ENCODE measurements at places on chromosomes 1 and 21.

- no peak for DNase-seq
Observed at GRCh38 chr21:42132183-42132582, 61.1 kb downstream of the UMODL1 start.

DNA sequence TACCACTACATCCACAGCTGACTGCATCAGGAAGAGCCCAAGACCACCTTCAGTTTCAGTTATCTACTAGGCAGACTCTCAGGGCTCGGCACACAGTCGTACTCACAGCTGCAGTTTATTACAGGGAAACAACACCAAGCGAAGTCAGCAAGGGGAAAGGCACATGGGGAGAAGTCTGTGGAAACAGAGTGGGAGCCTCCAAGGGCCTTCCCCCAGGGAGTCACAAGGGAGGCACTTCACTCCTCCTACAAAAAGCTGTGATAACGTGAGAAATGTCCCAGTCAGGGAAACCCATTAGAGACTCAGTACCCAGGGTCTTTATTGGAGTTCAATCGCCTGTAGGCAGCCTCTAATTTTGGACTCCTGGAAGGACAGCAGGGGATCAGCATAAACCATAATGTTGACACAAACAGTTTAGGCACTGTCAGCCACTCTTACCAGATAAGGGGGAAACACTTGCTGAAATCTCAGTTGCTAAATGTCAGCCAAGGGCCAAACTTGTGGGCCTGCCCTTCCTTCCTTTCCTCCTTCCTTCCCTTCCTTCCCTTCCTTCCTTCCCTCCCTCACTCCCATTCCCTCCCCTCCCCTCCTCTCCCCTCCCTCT, 444.0 kb downstream of the SMYD3 start:
- DNase-seq = no peak

DNA sequence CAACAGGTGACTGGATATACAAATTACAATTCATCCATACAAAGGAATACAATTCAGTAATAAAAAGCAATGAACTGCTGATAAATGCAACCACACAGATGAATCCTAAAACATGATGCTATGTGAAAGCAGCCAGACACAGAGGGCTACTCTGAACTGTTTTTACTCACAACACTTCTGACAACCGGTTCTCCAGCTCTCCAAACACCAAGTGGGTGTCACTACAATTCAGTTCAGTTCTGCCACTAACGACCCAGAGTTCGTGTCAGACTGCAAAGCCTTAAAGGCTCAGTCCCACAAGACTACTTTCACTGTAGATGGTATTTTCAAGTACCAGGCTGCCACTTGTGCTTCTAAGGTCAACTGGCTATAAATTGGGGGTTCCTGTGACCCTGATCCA, 119.4 kb downstream of the SLC16A1 start:
- no peak for DNase-seq

GRCh38 chr1:16174886-16175598, 19.2 kb upstream of the EPHA2 start:
- no peak for DNase-seq

DNA sequence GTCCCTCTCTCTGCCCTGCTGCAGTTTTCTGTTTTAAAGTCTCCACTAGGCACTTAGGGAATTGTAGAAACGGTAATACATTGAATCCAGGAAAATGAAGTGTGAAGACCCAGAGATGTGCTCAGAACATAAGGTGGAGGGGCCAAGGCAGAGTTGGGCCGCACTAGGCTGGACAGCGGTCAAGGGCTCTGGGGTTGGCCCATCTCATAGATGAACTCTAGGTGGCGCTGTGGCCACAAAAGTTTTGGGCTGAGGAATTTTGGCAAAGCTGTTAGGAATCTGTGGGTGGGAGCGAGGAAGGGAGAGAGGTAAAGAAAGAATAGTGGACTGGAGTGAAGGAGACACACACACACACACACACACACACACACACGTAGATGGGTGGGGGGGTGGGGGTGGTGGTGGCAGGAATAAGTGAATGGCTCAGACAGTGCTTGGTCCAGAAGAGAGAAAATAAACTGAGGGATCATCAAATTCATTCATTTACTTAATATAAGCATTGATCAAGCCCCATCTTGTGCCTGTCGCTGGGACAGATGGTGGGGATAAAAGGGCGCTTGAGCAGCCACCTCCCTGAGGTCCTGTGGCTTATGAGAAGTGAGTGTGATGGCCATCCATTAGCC, 258.5 kb downstream of the TRABD2B start:
- no peak for DNase-seq

DNA sequence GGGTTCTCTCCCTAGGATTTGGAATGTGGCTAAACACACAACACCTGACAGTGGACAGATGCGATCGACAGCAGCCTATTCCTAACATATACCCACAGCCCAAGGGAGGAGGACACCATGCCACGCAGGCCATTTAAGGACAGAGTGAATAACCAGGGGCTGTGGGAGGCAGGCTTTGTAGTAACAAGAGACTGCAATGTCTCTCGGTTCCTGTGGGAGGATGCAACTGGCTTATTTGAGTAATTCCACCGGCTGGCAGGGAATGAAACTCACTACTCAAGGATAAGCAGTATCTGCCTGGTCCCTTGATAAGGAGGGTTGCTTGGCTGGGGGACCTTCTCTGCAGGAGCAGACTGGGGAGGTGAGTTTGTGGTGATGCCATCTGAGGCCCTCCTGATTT, 109.6 kb downstream of the PCP4 start:
- no peak for DNase-seq

GRCh38 chr1:31410871-31411270, 2.1 kb upstream of the SERINC2 start:
- no peak for DNase-seq

DNA sequence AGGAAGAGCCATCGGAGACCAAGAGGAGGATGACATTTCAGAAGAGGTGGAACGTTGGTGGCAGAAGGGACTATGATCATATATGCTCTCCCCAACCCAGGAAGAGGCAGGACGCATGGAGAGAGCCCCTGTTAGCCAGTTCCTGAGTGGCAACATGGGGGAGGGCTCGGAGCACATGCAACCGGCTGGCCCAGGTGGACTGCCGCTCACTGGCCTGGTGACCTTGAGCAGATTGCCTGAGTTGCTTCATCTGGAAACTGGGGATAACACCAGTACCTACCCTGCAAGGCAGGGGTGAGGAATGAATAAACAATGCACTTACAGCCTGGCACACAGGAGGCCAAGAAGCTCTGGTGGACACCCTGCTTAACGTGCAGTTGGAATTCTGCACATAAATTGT, 29.0 kb downstream of the SYT6 start:
- no peak for DNase-seq

- DNase-seq = no peak
Observed at GRCh38 chr1:153532181-153532580, 3.6 kb downstream of the S100A6 start.

GRCh38 chr1:33682371-33682770, 181.5 kb upstream of the HMGB4 start:
- no peak for DNase-seq

DNA sequence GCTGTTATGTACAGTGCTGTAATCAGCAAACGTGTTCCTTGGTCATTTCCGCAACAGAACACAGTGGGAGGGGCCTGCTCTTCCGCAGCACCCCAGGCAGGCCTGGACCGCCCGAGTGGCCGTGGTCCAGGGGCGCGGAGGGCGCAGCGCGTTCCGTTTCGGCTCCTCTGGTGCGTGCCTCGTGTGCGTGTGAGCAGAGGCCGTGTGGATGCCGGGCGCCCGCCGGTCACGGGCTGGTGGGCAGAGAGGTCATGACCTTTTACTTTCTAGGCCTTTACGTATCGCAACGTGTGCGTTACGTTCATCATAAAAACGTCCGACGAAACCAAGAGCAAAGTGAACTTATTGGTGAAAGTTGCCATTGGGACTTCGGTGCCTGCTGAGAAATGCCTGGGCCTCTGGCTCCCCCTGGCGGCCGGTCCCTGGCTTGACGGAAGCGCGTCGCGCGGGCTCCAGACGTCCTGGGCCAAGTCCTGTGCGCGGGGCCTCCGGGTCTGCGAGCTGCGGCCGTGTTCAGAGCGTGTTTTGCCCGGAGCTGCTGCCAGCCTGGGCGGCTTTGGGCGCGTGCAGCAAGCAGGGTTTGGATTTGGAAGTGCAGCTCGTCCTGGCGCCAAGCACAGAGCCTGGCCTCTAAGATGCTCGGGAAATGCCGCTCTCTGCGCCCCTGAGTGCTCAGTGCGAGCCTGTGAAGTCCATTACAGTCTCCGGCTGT, 34.4 kb downstream of the COL18A1 start:
- peak; percentile 48 for DNase-seq

Measured in GOT3 (cell line).